Stimulated activated CD8-positive, alpha-beta memory T cell treated with anti-CD3 and anti-CD28 coated beads, Interleukin-7, amount 100 ng/mL, for 1 hour (primary cell): ENCODE measurements at places on chromosomes 11 and 22.

DNA sequence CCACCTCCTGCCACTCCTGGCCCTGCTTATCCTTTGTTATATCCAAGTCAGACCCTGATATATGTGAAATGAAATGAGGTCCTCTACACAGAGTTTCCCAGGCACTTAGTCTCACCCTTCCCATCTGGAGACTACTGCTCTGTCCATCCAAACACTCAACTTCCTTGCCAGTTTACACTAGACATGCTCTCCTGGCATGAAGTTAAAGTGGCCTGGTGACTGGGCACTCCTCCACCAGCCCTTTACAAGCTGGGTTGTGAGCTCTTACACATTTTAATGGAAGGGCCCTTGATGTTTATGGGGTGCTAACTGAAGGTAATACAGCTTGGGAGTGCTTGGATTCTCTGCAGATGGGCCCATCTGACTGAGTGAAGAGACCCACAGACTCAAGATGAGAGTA, 216.1 kb upstream of the NARS2 start:
- DNase-seq = no peak

DNA sequence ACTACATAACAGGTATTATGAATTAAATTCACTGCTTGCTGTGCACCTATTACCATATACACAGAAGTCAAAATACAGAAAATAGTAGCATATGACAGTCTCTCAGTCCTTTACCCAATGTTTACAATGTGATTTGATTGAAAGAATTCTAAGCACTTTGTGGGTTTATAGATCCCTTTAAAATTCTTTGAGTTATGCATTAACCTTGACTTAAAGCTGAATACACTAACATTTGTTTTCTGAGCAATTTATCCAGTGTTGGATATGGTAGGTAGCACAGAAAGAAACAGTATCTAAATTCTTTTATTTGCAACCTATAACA, 230.8 kb upstream of the DDI1 start:
- no peak for DNase-seq

DNA sequence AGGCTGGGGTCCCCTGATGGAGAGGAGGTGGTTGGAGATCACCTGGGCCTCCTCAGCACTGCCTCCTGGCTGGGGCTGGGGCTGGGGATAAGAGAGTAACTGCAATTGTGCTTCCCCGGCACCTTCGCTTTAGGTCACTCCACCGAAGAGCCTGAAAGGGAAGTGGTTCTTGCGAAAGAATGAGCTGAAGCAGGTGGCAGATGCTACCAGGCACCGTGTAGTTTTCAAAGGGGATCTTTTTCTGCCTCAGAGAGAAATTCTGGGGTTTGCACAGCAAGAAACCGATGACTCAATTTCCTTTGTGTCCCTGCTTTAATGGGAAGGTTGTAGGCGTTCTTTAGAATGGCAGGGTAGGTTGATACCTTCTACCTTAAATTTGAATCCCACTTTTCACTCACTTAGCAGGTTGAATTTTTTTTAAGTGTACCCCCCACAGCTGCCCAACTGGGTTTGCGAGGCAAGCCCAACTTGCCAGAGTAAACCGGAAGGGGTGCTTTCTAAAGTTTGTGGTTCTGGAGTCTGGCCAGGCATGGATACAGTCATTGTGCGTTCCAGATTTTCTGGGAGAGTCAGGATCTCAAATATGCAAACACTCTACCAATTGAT, 5.3 kb downstream of the CD44 start:
- DNase-seq = no peak

DNA sequence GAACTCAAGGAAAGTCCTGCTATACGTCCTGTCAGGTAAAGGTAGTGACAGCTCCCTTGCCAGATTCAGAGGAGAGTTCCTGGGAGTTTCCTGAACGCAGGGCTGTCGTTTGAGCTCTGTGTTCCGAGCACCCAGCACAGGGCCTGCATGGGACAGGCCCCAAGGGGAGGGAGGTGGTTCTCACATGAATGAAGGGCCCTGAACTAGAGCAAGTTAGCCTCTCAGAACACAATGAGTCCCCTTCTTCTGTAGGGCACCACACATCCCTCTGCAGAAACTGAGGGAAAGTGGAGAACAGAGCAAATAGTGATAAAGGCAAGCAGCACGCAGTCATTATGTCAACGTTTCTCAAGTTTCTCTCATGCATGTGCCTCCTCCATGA, 35.3 kb downstream of the NEU3 start:
- DNase-seq = no peak

GRCh38 chr11:67356864-67357561, 3.7 kb upstream of the POLD4 start:
- DNase-seq = peak; percentile 29

- DNase-seq = no peak
Measured at GRCh38 chr11:62497132-62497801, 49.3 kb downstream of the AHNAK start.
